Stimulated activated CD8-positive, alpha-beta memory T cell treated with anti-CD3 and anti-CD28 coated beads, Interleukin-12 subunit alpha, Interleukin-12 subunit beta, amount 100 ng/mL, for 4 hours (primary cell): ENCODE measurements at places on chromosomes 7 and 10.

DNA sequence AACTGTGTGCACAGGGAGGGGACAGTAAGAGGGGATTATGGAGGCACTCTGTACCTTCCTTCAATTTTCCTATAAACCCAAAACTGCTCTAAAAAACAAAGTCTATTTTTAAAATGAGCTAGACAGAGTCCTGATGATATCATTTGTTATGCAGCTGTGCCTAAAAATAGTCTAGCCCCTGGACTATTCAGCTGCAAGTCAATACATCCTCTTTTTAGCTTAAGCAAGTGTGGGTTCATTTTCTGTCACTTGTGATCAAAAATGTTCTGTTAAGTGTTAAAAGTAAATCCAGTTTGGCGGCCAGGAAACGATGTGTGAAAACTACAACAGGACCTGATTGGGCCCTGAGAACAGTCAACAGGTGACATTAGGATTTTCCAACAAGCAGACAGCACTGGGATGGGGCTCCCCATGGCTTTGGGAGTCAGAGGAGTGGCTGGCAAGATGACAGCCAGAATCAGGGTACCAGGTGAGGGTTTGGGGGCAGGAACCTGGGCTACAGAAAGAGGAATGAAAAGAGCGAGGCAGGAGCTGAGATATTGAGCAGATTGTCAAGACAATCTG is 33.9 kb downstream of the FAM107B start:
- DNase-seq = no peak

DNA sequence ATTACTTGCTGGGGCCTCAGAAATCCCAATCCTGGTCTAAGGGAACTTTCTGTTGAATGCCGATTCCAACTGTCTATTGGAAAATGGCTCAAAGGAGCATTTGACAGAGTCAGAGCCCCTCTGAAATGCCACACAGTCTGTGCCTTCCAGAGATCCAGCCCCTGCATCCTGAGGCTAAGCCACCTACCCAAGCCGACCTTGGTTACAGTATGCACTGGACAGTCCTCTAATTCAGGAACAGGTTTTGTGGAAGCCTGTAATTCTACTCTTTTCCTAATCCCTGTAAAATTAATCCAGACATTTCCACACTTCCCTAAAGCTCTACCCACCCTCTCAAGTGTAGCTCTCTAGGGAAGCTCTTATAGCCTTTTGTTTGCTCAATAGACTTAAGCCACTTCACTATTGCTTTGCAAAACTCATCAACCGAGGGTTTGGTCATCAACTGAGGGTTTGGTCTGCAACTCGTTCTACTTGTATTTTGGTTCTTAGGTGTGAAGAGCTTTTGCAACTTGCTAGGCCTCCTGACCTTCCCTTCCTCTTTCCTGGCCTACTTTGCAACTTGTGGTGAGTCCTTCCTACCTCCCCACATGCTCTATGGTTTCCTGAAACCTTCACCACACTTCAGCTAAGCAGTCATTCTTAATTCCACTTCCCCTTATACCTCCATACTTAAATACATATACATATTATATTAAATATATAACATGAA is 364.8 kb downstream of the SFMBT2 start:
- no peak for DNase-seq

DNA sequence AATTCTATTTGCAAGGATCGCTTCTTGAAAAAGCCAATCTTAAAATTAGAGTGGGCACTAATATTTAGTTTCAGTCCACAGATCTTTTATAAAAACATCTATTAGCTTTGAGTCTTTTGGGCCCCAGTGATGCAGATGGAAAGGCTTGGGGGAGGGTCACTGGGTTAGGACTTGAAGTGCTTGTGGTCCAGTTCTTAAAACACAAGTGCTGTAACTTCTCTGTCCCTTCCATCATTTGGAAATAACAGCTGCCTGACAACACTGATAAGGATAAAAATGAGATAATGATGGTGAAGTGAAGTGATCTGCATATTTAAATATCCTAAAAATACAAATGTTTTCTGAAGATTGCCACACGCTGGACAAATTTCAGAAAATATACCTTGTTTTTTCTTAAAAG is 37.1 kb upstream of the ZRANB1 start:
- no peak for DNase-seq

DNA sequence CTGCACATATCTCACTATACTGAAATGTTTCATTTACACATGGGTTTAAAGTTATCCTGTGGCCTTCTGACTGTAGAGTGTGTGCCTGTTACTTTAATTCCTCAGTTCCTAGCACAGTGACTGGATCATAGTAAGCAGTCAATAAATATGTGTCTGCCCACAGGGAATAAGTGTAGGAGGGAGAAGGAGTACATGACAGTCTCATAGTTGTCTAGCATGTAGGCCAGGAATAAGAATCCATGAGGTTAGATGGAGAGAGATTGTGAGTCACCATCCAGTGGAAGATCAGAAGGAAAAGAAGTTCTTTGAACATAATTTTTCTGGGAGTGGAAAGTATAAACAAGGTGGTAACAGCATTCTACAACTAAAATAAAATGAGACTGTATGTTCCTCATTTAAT is 36.6 kb upstream of the SEMA3A start:
- no peak for DNase-seq

DNA sequence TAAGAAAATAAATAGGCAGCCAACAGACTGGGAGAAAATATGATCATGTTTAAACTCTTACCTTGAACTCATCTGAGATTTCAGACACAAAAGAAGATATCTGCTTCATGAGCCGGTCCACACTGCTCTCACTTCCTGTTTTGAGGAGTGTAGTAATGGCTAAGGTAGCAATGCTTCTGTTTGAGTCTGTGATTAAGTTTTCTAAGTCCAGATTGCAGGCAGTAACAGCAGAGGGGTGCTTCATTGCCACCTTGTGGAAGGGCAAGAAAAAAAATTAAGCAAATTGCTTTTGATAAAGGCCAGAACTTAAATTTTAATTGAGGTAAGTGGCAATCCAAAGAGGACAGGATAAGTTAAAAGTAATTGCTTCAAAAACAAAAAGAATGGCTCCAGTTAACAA is 69.1 kb downstream of the MEST start:
- DNase-seq = no peak

DNA sequence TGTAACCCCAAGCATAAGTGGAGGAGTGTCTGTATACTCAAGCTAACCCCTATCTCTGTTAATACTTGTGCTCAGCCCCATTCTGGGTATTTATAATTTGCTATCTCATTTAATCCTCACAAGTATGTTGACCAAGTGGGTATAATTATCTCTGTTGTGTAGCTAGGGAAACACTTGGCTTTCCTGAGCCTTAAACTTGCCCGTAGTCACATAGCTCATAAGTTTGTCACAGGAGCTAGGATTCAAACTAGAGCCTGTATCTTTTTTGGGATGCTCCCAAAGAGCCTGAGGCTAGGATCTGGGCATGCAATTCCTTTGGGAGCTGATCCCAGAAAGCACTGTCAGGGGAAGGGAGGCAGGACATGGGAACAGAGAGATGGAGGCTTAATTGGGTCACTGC is 377.4 kb downstream of the GALNT17 start:
- no peak for DNase-seq

DNA sequence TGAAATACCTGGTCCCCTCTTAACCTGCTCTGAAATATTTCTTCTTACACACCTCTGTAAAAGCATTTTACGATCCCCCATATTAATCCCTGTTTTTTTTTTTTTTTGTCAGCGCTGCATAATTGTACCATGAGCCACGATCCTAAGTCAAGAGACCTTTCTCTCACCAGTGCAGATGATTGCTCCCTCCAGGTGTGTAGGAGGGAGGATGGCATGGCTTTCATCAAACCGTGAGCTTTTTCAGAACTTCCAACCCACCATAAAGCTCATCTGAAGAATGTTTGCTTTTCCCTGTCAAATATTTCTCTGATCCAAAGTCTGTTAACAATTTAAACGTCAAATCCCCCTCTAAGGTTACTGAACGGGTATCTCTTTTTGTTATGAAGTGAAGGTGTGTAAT is 28.2 kb upstream of the SEPHS1 start:
- DNase-seq = no peak

DNA sequence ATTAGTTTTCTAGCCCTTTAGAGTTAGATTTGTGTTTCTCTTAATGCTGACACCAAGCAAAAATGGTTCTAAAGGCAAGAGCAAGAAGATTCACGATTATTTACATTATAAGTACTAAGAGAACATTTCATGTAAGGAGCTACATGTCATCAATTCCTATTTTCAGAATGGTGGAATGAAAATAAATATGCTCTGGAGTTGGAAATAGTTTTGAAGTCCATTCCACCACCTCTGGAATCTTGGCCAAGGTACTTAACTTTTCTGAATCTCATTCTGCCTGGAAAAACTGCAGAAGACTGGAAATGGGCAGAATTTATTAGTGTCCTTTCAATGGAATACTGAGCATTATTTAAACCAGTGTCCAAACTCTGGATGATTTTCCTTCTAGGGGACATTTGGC is 125.1 kb upstream of the RAB11FIP2 start:
- DNase-seq = no peak

DNA sequence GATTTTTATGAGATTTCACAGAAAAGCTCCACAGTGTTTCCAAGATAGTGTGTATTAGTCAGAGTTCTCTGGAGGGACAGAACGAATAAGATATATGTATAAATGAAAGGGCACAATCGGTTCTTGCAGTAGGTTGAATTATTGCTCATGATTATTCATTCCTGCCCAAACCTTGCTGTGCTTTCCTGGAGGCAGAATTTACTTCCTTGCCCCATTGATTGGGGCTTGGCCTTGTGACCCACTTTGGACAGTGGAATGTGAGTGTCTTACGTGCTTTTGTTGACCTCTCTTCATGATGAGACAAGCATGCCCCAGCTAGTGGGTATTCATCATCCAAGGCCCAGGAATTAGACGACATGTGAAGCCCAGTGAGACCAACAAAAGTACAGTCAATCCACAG is 53.0 kb upstream of the ABCB5 start:
- DNase-seq = no peak

DNA sequence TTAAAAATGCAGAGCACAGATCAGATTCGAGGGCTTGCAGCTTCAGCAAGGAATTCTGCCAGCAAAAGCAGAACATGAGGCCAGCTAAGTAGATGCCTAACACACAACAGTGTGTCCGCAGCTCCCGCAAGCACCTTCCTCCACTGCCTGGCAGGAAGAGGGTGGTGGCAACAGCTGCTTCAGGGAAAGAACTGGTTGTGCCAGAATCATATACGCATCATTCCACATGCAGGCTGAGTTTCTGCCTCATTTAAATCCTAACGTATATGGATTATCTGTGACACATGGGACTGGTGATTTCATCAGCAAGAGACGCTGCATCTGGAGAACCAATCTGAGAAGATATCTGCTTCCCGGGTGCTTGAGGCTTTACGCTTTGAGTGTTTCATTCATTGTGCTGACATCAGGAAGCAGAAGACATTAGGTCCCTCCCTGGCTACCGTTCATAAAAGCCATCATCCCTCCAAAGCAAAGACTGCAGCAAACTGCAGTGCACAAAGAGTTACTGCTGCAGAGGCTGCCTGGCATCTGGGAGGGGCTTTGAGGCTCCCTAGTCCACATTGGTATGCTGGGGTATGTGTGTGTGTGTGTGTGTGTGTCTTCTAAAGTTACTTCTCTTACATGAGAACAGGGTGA is 78.8 kb downstream of the FAM13C start:
- no peak for DNase-seq

GRCh38 chr7:80623503-80624252 is 14.8 kb upstream of the CD36 start:
- DNase-seq = no peak

GRCh38 chr7:557558-557881 is 37.9 kb upstream of the PDGFA start:
- DNase-seq = no peak

GRCh38 chr10:60985951-60986350 is 42.0 kb upstream of the RHOBTB1 start:
- DNase-seq = no peak

DNA sequence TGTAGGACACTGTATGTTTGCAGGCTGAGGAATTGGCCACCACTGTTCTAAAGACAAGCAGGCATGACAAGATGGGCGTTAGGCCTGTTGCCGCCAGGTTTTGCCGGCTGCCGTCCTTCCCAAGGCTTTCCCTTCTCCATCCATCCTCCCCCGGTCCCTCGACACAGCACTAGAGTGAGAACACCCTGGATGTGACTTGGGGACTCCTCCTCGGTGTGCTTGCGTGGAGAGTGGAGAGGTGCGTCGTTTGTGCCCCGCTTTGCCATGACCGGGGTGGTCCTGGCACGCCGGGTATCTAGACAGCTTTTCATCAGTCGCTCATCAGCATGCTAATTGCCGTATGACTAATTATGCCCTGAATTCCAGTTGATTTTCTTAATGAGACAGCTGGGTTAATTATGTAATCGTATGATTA is 206.6 kb upstream of the SH2B2 start:
- no peak for DNase-seq

DNA sequence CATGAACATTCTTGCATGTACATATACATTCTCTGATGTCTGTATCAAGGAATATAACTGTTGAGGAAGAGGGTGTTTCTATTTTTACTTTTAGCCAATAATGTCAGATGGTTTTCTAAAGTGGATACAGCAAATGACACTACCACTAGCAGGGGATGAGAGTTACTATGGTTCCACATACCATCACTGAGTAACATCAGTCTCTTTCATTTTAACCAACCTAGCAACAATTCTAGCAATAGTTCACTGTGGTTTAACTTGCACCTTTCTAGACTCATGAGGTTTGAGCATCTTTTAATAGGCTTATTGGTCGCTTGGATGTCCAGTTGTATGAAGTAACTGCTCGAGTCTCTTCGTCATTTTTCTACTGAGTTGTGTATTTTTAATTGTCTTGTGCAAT is 68.5 kb upstream of the ZNF746 start:
- no peak for DNase-seq

DNA sequence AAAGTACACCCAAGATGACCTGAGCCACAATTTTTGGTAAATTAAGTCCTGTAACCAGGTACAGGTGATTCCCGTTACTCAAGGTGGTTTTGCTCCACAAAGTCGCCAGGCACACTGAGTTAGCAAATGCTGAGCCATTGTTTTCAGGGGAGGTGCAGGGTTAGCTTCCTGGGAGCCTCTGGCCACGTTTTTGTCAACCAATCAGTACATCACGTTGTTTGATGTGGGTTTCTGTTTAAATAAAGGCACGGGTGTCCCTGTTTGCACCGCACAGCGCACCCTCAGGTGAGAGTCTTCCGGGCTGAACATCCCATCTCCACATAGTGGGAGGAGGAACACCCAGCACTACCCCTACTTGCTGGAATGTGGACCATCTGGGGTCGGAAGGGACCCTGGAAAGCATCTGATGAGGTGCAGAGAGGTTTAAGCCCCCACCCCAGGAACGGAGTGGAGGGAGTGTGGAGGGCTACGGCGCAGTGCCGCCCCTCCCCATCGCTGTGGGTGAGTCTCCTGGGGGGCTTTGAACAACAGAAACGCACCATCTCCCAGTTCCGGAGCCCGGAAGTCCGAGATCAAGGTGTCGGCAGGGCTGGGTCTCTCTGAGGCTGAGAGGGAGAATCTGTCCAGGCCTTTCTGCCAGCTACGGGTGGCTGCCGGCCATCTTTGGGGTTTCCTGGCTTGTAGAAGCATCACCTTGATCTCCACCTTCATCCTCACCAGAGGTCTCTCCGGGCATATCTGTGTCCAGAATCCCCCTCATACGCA is 42.5 kb downstream of the PRKAG2 start:
- no peak for DNase-seq

GRCh38 chr7:23396222-23397015 is 73.9 kb downstream of the IGF2BP3 start:
- DNase-seq = no peak

- no peak for DNase-seq
These were observed 1065.6 kb downstream of the KCNMA1 start for GRCh38 chr10:76572021-76572420.

GRCh38 chr7:55247428-55247827 is 117.7 kb upstream of the LANCL2 start:
- no peak for DNase-seq

GRCh38 chr10:30386801-30387588 is 37.9 kb upstream of the MTPAP start:
- DNase-seq = no peak

- DNase-seq = no peak
These were observed 68.9 kb upstream of the AQP1 start for GRCh38 chr7:30842542-30843451.
